Stimulated activated CD4-positive, alpha-beta T cell treated with anti-CD3 and anti-CD28 coated beads, Interleukin-12 subunit alpha, Interleukin-12 subunit beta, amount 100 ng/mL, for 24 hours (primary cell): ENCODE measurements at places on chromosomes 13 and 19.

GRCh38 chr19:10981252-10981895 lies 20.5 kb downstream of the SMARCA4 start:
- no peak for DNase-seq

DNA sequence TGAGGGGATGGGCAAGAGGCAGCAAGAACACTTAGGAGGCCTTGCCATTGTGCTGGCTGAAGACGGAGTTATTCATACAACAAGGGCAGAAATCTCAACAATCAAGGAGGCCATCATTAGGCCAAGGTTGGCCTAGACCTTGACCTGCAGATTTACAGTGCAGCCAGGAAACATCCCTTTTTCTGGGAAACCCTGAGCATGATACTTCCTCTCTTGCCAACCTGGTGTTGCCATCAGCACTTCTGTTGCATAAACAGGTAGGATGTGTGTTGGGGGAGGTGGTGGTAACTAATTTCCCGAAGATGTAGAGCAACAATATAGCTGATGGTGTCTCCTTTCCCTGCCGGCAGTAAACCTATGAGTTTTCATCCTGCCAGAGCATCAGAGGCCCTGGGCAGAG lies 8.0 kb downstream of the TMEM272 start:
- no peak for DNase-seq

DNA sequence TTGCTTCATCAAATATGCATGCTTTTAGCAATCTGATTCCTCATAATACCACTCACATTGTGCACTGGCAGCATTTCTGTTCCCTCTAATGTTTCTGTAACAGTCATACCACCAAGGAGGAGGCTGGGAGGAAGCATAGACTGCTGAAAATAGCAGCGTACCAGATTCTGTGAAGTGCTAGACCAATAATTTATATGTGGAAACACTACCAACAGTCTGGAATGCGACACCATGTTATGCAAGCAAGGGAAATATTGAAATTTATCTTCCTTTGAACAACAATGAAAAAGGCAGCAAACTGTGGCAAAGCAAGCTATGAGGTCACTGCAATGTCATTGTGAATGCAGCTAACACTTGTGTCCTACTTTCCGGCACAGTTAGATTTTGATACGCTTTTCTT lies 1388.0 kb downstream of the EFNB2 start:
- DNase-seq = no peak

GRCh38 chr13:106961651-106962050 lies 393.7 kb upstream of the ARGLU1 start:
- no peak for DNase-seq

DNA sequence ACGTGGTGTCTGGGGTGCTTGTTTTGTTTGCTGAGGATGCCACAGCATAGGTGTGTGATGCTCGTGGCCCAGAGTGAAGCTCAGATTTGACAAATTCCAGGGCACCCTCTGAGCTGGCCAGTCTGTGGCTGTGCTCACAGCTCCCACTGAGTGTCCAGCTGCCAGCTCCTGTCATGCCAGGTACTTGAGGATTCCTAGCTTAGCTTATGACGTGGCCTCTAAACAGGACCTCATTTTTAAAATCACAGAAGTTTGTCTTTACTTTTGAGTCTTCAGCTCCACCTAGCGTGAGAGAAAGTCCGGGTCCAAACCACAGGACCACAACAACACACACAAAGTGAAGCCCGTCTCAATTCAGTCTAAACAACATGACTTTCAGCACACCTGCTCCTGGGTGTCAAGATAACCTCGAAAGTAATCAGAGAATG lies 117.3 kb downstream of the RAB20 start:
- no peak for DNase-seq

- DNase-seq = no peak
These were observed 119.3 kb downstream of the IRS2 start for GRCh38 chr13:109667056-109667455.

GRCh38 chr13:29648760-29649159 lies 53.3 kb upstream of the SLC7A1 start:
- no peak for DNase-seq

GRCh38 chr13:99307247-99307646 lies at the start of gene GPR183:
GPR183 (minus strand) TSS chr13:99307399; CDS start chr13:99296145, 11,254 bp downstream.
- DNase-seq = no peak

GRCh38 chr13:103184413-103184812 lies 118.2 kb upstream of the SLC10A2 start:
- DNase-seq = no peak

GRCh38 chr19:6276447-6276846 lies 3.3 kb downstream of the MLLT1 start:
- no peak for DNase-seq

GRCh38 chr19:10292206-10292788 lies 2.5 kb downstream of the ICAM5 start:
- DNase-seq = peak; percentile 73

- DNase-seq = no peak
These were observed 10.6 kb downstream of the KCNN1 start for GRCh38 chr19:17977488-17977887.

GRCh38 chr19:39943586-39943985 lies 9.2 kb upstream of the FCGBP start:
- DNase-seq = no peak

DNA sequence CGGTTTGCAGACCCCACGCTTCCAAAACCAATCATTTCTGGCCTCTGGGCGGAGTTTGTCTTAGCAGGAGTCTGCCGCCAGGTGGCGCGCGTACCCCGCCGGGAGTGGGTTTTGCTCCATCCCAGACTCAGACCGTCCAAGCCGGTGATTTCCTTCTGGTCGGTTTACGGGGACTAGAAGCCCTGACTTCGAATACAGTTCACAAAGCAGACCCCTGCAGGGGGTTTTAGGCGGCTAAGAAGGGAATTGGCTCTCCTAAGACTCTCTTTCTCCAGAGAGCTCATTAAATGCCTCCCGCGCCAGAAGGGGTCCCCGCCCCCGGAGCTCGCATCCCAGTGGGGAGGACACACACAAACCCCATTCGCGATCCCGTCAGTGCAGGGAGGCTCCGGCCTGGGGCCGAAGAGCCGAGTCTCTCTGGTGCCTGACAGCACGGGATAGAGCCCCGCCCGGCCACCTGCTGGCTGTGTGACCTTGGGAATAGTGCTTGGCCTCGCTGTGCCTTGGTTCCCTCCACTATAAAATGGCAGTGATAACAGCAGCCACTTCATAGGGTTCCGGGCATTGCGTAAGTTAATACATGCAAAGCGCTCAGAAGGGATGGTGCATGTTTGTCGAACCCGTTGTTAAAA lies 8.6 kb upstream of the NUP62 start:
- peak; percentile 58 for DNase-seq

- DNase-seq = no peak
These were observed at the start of gene C2CD4C for GRCh38 chr19:408902-409515. C2CD4C (minus strand) TSS chr19:409147; CDS start chr19:408361, 786 bp downstream.

DNA sequence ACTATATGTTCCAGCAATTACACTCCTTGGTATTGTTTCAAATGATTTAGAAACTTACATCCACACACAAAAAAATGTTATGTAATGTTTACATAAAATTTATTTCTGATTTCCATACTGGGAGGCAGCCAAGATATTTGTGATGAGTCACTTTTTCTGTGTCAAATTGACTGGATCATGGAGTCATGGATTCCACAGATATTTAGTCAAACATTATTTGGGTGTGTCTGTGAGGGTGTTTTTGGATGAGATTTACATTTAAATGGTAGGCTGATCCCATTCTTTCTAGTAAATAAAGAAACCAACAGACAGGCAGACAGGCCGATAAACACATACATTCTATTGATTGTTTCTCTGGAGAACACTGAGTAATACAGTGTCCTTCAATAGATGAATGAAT lies 562.8 kb downstream of the SLITRK6 start:
- DNase-seq = no peak

- DNase-seq = no peak
These were observed 6.4 kb downstream of the TNFSF14 start for GRCh38 chr19:6663236-6664201.
